RPMI7951 (cell line): ENCODE measurements at places on chromosomes 4 and X. TPM values are rescaled to one million over a fixed set of nuclear protein-coding genes. Genes with fewer than 3 reads are reported as not detected.

- DNase-seq = no peak
These were observed 262.0 kb downstream of the COL25A1 start for GRCh38 chr4:109040441-109040840.

GRCh38 chr4:110287130-110287529 lies 88.7 kb upstream of the ELOVL6 start:
- DNase-seq = peak; percentile 79

DNA sequence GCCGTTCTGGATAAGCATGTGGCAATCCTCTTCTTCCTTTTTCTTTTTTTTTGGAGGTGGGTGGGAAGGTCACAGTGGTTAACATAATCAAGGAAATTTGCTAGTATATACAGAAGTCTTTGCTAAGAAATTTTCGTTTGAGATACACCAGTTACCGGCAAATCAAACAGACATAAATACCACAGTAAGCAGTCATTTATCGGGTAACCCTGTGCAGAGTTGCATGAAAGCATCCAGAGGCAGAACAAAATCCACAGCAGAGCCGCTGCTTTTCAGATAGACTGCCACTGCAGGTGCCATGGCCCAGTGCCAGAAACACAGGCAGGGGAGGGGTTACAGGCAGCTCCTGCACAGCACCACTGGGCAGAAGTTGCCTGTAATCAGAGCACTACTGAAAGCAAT lies 179.1 kb upstream of the MAB21L2 start:
- DNase-seq = no peak

The ERAS gene
- total RNA-seq = not detected in 2 replicates

The UGT2B15 gene
- total RNA-seq = not detected in 2 replicates

The PFKFB1 gene
- 0.20 TPM in 1 of 2 replicates, not detected in the other for total RNA-seq

The TMPRSS11D gene
- total RNA-seq = not detected in 2 replicates
